Hematopoietic multipotent progenitor cell treated with erythropoietin and hydrocortisone succinate and interleukin-3 and kit ligand, for 6 days (in vitro differentiated cells): ENCODE measurements at places on chromosomes 11 and 22.

- no peak for DNase-seq
These were observed 28.0 kb downstream of the TPST2 start for GRCh38 chr22:26561756-26562417.

DNA sequence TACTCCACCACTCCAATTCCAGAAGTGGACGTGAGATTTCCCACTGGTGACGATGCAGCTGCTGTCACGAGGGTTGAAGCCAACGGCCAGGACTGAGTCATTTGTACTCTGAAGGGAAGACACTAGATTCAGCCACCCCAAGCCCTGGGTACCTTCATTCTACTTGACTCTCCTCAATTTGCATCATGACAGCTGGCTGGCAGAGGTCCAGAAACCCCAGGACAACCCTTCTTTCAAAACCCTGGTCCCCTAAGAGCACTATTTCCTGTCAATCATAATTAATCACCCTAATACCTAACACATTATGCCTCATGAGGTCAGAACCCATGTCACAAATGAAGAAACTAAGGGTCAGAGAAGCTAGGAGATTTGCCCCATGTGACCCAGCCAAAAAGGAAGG, 4.9 kb downstream of the EML3 start:
- peak; percentile 33 for DNase-seq

DNA sequence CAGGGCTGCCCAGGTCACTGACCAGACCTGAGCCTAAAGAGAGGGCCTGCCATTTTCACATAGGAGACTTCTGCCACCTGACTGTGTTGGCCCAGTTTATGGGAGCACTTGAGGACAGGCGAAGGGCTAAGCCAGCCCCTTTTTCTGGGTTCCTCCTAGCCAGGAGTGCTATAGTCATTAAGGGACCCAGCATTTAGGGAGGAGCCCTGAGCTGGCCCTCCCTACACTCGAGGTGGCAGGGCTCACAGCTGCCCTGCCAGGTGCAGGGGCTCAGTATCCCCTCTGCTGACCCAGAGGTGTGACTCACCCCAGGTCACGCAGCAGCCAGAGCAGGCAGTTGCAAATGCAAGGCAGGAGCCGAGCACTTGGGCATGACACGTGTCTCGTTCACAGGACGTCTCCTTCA, 86.3 kb upstream of the CRYBB3 start:
- no peak for DNase-seq

DNA sequence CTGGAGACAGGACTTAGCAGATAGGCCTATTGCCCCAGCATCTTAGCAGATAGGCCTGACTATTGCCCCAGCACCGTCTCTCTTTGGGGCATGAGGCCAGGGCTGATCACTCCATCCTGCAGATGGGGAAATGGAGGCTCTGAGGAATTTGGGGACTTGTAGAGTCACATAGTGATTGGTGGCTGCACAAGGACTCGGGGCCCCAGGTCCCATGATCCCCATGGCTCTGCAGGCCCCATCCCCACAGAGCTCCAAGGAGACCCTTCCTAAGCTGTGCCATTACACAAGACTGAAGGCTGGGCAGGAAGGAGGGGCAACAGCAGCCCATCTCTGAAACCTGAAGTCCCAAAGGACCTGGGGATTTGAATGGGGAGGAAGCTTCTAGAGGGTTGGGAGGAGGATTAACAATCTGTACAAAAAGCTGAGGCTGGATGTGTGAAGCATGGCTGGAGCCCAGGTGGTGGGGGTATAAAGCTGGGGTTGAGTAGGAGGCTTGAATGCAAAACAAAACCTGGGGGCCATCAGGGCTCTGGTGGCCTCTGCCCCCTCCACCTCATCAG, 1.6 kb downstream of the ARAP1 start:
- DNase-seq: no peak

DNA sequence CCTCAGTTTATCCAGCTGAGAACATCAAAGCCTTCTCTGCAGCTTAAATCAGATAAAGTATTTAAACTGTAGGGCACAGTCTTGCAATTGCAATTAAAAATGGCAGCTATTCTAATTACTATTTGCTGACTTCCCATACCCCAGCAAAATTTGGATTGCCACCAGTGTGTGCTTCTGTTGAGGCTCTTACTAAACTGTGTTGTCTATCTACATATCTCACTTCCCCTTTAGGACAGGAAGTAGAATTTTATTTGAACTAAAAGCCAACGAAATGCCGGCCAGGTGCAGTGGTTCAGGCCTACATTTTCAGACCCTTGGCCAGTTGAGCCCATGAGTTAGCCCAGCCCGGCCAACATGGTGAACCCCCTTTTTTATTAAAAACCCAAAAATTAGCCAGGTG, 7.1 kb downstream of the SAA4 start:
- DNase-seq: peak; percentile 16

GRCh38 chr11:241634-242033, 4.9 kb downstream of the PSMD13 start:
- DNase-seq: no peak

- DNase-seq: no peak
These were observed 708 bp downstream of the SCO2 start for GRCh38 chr22:50524676-50525103.

DNA sequence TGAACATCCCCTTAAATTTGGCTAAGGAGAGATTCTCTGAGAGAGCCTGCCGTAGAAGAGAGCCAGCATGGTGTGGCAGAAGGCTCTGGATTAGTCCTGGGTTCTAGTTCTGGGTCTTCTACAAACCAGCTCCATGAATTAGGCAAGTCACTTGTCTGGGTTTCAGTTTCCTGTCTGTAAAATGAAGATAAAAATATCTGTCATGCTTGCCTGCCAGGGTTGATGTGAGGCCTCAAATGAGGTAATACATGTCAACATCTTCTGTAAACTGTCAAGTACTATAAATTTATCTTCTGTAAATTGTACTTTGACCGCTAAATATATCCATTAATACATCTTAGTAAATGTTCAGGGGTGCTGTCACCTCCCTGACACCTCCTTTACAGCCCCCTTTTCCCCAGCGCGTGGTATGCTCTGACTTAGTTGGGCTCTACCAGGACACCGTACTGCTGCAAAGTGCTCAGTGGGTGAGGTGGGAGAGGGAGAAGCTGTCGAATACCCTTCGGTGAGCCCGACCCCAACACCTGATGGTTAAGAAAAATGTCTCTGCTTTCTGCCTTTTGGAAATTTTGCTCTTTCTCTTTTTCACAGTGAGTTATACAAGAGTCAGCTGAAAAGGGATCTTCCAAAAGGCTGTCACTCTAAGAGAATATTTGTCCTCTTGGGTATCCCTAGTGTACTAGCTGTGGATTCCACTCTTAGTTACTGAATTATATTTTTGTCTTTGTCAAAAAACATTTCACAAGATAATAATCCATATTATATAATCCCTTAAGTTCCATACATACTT, 15.0 kb downstream of the RBX1 start:
- peak; percentile 88 for DNase-seq

DNA sequence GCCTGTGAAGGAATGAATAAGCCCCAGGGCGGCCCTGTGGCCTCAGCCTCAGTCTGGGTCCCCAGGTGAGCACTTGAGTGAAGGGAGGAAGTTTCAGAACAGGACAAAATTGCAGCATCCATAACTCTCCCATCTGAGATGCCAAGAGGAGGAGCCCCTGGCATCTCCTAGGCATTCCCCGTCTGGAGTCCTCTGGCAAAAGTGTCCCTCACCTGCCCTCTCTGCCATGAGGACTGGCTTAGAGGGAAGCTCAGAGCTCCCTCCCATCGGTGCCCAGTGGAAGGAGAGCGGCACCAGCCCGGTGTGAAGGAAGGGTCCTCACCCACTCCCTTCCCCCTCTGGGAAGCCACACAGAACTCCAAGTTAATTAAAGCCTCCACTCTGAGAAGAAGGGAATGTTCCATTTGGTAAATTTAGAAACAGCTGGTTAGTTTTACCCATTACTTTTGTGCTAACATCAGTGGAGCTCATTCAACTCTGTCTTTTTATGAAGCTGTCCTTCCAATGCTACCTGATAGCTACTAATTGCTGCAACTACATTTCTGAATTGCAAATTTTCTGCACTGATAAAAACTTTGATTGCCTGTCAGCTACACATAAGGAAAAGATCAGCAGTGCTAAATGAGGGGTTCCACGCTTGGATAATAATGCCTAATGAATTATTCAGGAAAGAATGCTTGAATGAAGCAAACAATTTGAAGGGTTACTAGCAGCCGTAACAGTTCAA, 123.3 kb upstream of the RCN1 start:
- no peak for DNase-seq

DNA sequence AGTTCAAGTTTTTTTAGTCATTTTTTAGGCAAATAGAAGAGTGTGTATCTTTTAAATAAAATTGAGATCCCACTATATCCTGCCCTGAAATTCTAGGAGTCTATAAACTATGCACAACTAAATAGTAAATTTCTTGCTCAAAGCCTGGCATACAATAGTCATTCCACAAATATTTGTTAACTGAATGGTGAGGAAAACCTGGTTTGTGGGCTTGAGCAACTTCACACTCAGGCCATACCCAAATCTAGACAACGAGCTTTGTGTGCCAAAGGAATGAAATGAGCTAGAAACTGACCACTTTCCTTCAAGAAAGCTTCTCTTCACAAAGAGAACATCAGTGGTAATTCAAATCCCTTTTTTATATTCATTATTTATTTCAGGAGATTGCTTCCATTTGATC, 39.6 kb upstream of the AMOTL1 start:
- DNase-seq: no peak

GRCh38 chr11:12295943-12296342, 81.4 kb upstream of the PARVA start:
- DNase-seq: no peak

DNA sequence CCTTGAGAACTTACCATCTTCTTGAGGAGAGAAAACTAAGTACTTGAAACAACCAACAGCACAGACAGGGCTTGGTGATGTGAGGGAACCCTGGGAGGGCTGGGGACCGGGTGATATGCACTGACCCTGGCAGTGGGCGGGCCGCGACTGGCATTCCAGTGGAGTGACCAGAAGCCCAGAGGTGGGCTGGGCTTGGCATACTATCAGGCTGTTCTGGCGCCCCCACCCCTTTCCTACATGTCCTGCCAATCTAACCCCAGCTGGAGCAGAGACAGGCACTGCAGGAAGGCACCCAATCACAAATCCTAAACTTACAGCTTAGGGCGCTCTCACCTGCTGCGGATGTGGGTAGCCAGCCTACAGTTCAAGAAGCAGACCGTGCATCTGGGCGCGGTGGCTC, 54.0 kb upstream of the GCAT start:
- DNase-seq: no peak

DNA sequence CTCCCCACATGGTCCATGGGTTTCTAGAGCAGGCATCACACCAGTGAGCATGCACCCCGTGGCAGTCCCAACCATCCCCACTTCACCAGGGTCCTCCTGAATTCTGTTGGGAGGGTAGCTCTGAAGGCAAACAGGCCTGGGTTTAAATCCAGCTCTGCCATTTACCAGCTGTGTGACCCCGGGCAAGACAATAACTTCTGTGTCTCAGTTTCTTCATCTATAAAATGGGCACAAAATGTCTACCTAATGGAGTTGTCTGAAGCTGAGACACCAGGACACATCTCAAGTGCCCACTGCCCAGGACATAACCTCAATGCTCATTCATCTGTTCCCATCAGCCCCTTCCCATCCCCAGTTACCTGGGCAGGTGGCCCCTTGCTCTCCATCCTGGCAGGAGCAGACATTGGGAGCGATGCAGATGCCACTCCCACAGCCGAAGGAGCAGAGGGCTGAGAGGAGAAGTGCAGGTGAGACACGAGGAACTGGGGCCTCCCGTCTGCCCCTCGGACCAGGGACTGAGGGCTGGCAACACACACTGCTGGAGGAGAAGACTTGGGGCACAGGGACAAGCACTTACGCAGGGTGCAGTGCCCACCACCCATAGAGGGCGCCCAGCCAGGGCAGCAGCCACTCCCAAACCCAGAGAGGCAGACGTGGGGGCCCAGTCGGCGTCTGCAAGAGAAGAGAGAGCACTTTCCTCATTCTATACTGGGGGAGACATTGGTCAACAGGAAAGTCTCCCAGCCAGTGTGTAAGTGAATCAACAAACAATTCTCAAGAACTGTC, 4.0 kb downstream of the VWCE start:
- DNase-seq: peak; percentile 54

DNA sequence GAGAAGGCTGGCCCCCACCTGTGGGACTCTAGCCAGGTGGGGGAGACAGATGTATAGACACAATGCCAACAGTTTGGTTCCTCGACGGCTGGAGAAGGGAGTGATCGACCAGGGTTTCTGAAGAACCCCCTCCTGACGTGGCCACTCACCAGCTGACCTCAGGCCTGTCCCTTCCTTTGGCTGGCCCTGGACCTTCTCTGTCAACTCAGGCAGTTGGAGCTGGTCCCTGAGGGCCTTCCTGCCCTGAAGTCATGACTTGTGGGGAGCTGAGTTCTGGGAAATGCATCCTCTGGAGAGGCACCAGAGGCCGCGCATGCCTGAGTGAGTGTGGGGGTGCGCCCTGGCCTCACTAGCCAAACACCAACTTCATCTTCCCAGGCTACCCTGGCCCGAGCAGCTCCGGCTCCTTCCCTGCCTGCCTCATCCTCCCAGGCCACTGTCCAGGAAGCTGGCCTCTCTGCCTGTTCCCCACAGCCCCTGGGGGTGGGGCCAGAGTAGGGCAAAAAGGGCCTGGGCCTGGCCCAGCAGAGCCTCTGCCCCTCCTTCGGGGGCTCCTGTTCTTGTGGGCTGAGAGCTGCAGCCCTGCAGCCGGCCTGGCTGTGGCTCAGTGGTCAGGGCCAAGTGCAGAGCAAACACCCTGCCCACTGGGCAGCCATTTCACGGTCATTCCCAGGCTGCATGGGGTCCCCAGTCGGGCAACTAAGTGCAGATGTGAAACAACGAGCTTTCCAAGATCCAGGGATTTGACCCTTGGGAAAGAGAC, 23.6 kb downstream of the TXN2 start:
- no peak for DNase-seq

GRCh38 chr11:12185106-12185690, 74.8 kb downstream of the MICAL2 start:
- DNase-seq: no peak

GRCh38 chr11:64260147-64260708, 8.9 kb downstream of the PLCB3 start:
- DNase-seq: no peak

GRCh38 chr22:38320605-38321402, 3.6 kb upstream of the CSNK1E start:
- no peak for DNase-seq

DNA sequence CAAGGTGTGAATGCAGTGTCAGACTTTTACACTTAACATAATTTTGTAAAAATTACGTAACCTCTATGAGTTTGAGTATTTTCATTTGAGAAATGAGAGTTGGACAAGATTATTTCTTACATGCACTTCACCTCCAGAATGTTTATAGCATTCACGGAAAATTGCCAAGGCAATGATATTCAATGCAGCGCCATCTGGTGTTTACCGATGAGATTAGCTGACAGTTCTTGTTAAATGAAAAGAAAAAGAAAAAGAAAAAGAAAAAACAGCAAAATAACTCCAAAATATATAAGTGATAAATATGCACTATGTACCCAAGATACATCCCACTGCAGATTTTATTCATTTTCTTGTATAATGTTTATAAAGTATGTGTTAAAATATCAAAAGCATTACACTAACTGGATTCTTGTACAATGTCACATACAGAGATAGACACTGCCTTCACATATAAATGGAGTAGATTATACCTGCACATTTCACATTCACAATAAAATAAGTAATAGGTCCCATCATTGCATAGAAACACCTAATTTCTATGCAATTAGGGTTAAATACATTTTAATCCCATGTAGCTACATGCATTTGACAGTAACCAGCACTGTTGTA, 976.3 kb upstream of the FAT3 start:
- DNase-seq: peak; percentile 73

GRCh38 chr22:37220543-37220981, 8.3 kb upstream of the SSTR3 start:
- DNase-seq: no peak
